ENCODE measurements at places on chromosomes 12 and 14.

DNA sequence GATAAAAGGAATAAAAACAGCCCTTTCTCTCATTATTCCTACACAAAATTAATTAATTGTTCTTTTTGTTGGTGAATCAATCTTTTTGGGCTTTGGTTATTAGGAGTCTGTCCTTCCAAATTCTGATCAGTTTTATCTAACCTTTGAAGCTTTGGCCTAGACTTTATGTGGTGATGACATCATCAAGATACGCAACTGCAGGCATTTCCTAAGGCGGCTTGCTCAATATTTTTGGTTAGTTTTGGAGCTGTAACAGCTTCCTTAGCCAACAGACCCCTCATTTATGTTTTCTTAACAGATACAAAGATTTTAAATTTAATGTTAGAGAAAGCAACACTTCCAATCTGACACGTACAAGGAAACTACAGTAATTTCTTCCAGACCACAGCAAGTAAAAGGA, 87.8 kb upstream of the PDE3A start:
- no peak for DNase-seq

DNA sequence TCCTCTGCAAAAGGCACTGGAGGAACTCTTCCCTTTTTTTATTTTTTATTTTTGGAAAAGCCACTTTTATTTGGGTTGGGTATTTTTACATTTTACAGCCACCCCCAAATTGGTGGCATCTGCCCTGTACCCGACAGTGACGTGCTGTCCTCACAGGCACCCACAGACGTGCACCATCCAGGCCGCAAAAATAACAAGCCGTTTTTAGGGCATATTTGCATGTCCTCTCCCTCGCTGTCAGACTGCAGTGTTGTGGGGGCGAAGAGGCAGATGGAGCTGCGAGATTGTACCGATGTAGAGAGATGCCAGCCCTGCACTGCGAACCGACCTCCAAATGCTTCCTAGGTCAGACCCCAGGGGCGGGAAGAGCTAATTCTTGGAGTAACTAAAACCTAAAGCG, 12.2 kb downstream of the JDP2 start:
- DNase-seq, result no peak

DNA sequence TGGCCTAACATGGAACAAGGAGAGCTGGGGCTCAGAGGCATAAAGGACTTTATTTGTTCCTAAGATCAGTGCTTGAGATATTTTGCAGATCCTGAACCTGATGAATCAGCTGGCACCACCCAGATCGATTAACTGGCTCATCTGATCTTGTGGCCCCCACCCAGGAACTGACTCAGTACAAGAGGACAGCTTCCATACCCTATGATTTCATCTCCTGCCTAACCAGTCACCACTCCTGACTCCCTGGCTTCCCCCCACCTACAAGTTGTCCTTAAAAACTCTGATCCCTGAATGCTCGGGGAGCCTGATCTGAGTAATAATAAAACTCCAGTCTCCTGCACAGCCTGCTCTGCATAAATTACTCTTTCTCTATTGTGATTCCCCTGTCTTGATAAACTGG, 5.1 kb downstream of the C12orf56 start:
- DNase-seq, result no peak

DNA sequence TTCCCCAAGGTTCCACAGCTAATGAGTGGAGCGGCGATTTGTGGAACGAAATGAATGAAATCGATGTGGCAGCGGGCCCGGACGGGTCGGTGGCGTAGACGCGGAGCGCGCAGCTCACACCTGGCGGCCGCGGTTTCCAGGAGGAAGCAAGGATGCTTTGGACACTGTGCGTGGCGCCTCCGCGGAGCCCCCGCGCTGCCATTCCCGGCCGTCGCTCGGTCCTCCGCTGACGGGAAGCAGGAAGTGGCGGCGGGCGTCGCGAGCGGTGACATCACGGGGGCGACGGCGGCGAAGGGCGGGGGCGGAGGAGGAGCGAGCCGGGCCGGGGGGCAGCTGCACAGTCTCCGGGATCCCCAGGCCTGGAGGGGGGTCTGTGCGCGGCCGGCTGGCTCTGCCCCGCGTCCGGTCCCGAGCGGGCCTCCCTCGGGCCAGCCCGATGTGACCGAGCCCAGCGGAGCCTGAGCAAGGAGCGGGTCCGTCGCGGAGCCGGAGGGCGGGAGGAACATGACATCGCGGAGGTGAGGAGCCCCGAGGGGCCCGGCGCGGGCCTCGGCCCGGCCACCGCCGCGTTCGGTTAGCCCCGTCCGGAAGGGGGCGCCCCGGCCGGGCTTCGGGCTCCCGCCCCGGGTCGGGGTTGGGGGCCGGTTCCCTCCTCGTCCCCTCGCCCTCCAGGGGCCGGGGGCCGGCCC, at the start of gene PTPN11:
PTPN11 (plus strand) TSS at position 340 of the 689 bp plus-strand sequence; CDS start at position 505, 165 bp downstream.
- peak; percentile 91 for DNase-seq

- no peak for DNase-seq
Observed at GRCh38 chr12:66491853-66492252, 187.0 kb downstream of the GRIP1 start.

DNA sequence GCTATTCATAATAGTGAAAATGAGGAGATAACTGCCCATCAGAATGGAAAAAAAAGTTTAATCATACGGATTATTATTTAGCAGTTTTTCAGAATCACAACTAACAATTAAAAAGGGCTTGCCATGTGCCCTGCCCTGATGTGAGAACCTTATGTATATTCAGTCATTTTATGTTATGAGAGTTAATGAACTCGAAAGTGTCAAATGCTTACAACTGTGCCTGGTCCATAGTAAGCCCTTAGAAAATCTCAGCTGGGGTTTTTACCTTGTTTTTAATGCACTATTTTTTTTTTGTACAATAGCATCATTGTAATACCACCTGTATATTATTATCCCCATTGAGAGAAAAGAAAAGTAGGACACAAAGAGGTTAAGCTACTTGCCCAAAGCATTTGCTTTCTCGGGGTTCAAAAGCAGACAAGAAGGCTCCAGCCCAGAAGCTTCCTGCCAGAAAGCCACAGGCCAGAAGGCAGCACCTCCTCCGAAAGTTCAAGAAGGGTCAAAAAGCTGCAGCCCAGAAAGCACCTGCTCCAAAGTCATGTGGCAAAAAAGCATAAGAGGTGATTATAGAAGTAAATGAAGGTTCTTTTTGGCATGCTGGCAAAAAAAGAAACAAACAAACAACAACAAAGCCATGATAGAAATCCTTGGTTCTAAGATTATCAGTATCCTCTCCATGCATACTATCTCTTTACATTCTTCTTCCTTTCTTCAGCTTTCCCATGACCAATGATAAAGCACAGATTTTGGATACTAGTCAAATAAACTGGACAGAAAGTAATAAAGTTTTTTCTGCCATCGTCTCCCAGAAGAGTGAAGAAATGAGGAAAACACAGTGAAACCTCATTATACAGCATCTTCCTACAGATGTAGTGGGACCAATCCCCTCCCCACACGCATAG, 59.1 kb upstream of the NAP1L1 start:
- DNase-seq, result no peak

- DNase-seq, result no peak
Observed at GRCh38 chr14:99467336-99468078, 13.2 kb downstream of the SETD3 start.

- DNase-seq, result no peak
Observed at GRCh38 chr12:121264951-121265515, 31.5 kb downstream of the CAMKK2 start.

GRCh38 chr12:47068539-47068938, 10.9 kb upstream of the PCED1B start:
- no peak for DNase-seq

DNA sequence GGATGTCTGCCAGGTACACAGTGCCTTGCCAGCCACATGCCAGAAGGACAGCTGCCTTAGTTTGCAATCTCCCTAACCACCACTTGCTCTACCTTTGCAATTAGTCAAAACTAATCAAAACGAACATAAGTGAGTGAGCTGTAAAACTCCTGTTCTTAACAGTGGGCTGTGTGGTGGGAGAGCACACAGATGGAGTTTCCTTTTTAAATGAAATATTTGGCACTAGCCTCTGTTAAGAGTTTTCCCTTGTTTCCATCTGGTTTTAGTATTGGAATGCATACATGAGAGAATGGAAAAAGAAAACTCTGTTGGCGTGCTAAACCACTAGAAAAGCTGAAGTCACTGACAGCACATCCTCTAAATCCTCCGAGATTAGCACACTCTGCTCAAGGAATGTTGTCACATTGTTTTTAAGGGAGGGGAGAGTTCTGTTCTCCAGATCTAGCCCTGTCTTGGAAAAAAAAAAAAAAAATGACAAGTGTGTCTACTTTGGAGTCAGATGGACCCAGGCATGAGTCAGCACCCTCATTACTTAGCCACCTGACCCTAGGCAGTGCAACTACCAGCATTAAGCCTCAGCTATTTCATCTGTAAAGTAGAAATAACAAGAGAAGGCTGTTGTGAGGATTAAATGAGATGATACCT, 83.9 kb downstream of the STXBP6 start:
- no peak for DNase-seq

- DNase-seq, result no peak
Observed at GRCh38 chr12:31727192-31727591, 1.6 kb downstream of the AMN1 start.

DNA sequence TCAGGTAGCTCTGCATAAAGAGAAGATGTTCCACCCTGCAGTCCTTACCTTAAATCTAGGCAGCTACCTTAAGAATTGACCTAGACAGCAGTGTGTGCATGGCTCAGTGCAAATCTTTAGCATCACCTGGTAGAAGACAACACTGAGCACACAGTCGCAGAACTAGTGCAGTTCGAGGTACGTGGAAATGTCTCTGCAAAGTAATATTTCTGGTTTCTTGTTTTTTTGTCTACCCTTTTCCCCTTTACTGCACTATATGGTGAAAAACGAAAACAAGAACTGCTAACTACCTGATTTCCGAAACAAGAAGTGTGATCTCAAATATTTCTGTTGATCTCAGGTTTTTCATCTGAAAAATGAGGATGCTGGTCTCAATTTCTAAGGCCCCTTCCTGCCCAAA, 82.5 kb downstream of the ETV6 start:
- DNase-seq, result no peak

- no peak for DNase-seq
Observed at GRCh38 chr12:19761463-19761862, 322.2 kb downstream of the AEBP2 start.

DNA sequence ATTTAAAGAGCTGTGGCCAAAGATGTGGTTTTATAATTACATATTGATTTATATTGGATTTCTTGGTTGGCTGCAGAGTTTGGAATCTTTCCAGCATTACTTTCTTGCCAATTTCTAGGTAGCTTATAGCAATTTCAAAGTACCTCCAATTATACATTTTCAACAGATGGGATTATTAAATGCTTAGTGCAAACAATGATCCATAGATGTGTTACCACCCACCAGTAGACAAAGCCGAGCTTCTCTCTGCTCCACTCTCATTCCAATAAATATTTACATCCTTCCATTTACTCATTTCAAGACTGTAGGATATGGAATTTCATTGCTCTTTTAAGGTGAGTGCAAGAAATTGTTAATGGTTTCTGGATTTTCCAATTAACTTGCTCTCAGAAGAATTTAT, 21.6 kb upstream of the TMCC3 start:
- DNase-seq, result no peak

DNA sequence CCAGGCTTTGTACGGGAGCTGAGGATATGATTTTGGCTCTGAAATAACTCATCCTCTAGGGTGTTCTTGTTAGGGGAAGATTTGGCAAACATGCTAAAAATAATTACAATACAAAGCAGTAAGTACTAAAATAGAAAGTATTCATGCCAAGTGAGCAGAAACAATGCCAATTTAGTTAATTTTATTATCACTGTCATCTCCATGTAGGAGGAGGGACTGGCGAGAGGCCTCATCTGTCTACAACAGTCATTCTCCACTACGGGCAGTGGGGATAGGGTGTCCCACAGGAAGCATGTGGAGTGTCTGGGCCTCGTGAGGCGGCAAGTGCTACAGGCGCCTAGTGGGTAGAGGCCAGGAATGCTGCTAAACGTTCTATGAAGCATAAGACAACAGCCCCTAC, 3.3 kb downstream of the ISM2 start:
- no peak for DNase-seq

DNA sequence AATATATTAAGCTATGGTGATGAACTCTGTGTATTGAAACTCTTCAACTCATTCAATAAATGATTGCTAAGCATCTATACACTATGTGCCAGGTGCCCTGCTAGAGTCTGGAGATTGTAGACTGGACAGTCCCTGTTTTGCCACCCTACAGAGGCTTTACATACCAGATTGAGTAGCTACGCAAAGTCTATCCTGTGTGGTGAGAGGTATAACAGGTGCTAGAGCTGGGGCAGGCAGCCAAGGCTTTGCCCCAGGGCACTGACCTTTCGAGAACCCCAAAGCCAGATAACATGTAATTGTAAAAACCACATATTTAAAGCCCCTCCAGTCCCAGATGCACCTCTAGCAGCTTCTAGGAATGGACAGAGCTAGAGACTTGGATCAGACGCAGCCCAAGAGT, 52.8 kb downstream of the PPM1H start:
- DNase-seq, result no peak

GRCh38 chr12:124564232-124564958, 3.0 kb downstream of the NCOR2 start:
- DNase-seq, result no peak

GRCh38 chr14:64465191-64465822, at the start of gene AKAP5:
Gene AKAP5, plus strand, starts transcription at chr14:64465499. Its CDS starts 2,896 bp downstream, at chr14:64468395.
- peak; percentile 67 for DNase-seq

GRCh38 chr14:68796418-68797101, 3.7 kb upstream of the ZFP36L1 start:
- DNase-seq, result no peak

DNA sequence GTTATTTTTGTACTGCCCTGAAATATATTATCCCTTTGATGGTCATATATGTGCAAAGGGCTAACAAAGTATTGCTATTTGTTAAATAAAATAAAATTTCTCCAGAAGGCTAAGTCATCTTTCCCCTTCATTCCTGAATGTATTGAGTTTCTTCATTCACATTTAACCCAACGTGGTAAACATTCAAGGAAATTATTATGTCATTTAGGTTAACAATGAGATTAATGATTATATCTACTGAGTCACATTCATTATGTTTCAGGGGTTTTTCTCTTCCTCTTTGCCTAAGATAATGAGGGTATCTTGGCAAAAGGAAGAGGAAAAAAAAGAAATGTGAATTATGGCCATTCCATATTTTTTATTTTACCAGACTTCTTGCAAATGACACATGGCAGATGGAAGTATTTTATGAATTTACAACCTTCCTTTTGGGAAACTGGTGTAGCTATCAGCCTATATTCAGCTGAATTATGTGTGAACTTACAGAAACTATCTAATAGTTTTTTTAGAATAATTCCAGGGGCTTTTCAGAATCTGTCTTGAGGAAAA, 27.2 kb downstream of the TSPAN8 start:
- no peak for DNase-seq

DNA sequence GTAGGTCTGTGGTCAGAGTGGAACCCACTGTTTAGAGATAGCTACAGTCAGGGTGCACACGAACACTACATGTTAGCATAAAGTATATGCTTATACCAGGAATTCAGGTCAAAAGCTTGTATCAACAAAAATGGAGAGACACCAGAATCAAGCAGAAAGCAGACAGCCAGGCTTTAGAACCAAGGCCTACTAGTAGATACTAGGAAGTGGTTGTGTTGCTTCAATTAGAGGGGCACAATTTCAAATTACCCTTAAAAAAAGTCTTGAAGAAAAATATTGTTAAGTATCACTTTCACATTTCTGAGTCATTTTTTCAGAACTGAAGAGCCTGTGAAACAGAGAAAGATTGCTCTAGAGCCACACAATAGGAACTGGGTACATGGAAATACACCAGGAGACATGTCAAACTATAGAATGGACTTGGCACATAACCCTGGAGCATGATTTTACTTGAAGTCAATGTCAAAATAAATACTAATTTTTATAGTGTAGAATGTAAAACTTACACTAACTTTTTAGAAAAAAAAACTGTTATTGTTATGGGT, 41.6 kb downstream of the LRRC9 start:
- DNase-seq, result no peak

Data from stimulated activated naive CD4-positive, alpha-beta T cell (primary cell).